ENCODE measurements at places on chromosomes 3 and 15.

DNA sequence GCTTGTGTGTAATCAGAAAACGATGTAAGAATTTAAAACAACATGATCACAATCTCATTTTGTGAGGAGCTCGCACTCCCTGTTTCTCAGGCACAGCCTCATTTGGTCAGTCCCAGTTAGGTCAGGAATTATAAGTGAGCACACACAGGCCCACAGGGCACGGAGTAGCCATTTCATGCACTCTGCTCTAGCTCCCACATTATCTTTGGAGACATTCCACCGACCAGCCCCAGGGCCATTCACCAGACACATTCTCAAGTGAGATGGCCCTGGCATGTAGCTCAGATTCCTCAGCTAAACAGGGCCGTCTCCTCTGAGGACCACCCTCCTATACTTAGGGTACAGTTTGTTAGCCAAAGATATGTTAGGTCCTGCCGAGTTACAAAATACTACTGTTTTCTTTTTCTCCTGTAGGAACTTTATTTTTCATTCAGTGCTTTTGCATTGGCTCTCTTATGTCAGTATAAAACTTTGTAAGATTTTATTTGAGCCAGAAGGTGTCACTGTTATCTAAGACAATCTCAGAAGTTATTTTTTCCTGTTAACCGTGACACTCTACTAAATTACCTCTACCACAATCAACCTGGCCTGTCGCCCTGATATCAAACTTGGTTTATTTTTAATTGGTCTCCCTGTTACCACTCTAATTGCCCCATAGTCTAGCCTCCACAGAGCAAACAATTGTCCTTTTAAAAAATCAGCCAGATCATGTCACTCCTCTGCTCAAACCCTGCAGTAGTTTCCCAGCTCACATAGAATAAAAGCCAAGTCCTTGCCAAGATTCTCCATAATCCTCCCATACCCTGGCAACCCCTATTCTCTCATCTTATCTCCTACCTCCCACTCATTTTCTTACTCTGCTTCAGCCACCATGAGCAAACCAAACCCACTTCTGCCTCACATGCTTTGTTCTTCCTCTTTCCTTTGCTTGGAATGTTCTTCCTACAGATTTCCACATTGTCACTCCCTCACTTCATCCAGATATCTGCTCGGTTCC is 105.7 kb downstream of the PPP2R3A start:
- no peak for DNase-seq

- no peak for DNase-seq
Measured at GRCh38 chr15:80998251-80998650, 2.5 kb upstream of the TLNRD1 start.

- no peak for DNase-seq
Measured at GRCh38 chr3:156915372-156915771, 89.2 kb downstream of the LEKR1 start.

DNA sequence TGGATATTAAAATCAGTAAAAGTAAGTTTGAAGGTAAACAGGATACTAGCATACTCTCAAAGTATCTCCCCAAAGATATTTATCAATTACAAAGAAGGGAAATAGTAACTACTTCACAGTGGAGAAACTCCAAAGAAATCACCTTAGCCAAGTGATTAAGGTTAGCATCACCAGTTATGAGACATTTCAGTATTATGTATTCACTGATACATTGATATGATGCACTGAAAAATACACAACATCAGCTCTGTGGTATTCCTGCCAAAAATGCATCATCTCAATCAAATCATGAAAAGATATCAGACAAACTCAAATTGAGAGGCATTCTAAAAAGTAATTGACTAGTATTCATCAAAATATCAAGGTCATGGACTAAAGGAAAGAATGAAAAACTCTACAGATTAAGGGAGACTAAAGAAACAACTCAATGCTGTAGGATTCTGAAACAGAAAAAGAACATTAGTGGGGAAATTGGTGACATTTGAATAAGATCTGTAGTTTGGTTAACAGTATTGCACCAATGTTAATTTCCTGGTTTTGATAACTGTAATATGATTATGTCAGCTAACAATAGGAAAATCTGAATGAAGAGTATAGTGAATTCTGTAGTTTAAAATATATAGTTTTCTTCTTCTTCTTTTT is 215.4 kb downstream of the UACA start:
- no peak for DNase-seq
